EL (cell line): ENCODE measurements at places on chromosomes 1 and 21.
A peak's percentile ranks its signal among the peaks of the same experiment; 100 is the strongest.

DNA sequence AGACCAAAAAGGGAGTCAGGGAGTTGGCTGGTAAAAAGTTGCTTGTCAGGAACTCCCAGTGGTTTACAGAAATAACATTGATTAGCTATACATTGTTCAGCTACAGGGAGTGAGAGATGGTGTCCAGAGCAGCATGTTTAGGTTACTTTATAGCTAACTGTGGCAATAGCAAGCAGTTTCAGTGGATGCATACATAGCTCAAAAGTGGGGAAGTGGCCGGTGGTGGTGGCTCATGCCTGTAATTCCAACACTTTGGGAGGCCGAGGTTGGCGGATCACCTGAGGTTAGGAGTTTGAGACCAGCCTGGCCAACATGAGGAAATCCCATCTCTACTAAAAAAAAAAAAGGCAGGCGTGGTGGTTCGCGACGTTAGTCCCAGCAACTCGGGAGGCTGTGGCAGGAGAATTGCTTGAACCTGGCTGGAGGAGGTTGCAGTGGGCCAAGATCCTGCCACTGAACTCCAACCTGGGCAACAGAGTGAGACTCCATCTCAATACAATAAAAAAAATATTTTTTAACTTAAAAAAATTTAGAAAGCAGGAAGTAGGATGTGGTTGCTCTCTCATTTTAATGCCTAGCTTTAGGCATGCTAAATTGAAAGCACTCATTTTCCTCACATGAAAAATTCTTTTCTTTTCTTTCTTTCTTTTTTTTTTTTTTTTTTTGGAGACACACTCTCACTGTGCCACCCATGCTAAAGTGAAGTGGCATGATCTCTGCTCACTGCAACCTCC lies 109.7 kb downstream of the PPIAL4G start:
- DNase-seq = no peak

DNA sequence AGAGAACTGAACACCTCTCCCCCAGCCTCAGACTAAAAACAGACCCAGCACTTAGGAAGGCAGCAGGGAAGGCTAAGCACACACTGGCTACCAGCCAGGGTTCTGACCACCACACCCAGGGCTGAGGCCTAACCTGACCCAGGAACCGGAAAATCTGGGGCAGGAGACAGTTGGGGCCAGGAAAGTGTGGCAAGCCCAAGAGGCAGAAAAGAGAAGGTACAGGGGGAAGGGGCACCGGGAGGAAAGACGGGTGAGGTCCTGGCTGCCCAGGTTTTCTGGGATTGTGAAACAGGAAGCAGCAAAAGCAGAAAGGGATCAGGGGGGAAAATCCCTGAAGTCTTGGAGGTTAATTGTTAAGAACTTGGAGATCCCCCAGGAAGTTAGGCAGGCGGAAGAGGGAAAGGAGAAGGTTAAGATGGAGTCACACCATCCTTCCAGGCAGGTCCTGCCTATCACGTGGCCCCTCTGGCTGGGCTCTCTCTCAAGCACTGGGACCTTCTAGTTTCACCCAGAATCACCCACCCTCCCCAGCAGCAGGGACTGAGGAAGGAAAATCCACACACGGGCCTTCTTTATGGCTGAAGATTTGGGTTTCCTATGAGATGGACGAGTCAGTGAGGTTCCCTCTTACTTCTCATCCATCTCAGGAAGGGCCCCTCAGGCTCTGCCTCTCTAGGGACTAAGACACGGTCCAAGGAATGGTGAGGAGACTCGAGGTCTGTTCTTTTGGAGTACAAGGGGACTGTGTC lies 2.6 kb downstream of the HDGF start:
- DNase-seq = peak; percentile 72

- DNase-seq = no peak
Observed at GRCh38 chr1:151729157-151729965, 8.0 kb downstream of the RIIAD1 start.

DNA sequence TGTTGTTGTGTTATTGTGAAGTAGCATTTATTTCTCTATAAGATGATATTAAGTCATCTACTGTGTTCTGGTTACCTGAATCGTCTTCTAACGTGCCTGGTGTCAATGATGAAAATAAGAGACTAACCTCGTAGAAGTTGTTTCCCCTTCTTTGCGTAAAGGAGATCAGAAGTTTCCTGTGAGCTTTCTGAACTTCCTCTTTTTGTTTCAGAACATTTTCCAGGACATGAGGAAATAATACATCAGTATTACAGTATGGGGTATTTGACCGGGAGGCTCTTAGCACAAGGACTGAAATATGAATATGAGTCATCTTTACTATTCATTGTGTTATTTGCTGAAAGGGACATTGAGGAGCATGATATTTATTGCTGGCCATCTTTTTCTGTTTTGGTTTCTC lies 1.3 kb downstream of the ST6GALNAC3 start:
- no peak for DNase-seq

- no peak for DNase-seq
Observed at GRCh38 chr1:42152907-42153600, at the start of gene GUCA2B. Gene GUCA2B, plus strand, starts transcription at chr1:42153410. Its CDS starts 41 bp downstream, at chr1:42153451.

GRCh38 chr21:34871026-34871908 lies 177.8 kb downstream of the RUNX1 start:
- no peak for DNase-seq

GRCh38 chr1:166165661-166166328 lies 1.0 kb downstream of the FAM78B start:
- DNase-seq = no peak

GRCh38 chr21:45366931-45367401 lies 38.0 kb upstream of the COL18A1 start:
- DNase-seq = peak; percentile 98

DNA sequence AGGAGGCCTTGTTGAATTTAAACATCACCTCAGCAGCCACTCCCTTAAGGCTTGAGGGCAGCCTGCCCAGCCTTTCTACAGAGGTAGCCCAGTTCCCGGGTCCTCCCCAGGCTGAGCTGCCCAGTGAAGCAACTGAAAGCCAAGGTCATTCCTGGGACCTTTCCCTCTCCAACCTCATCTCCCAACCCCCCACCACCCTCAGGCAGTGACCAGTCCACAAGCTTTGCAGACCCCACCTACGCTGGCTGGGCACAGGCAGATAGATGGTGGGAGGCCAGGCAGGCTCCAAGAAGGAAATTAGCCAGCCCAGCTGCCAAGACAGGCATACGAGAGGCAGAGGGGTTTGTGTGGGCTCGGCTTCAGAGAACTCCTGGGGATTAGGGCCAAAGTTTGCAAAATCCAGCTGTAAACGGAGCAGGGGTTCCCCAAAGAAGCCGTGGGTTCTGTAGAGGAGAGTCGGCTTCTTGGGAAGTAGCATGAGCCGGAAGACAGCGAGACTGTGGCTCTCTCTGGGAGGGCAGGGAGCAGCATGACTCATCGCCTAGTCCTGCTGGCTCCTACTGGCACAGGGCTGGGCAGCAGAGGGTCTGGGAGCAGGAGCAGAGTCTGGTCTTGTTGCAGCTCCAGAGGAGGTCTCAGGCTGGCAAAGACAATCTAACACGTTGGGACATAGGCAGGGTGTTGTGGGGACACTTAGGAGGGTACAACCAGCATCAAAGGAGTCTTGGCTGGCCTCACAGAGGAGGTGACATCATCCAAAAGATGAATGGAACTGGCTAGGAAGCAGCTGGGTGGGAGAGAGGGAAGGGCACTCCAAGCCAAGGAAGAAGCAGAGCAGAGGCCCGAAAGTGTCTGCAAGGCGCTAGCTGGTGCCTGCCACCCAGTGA lies 2.8 kb upstream of the ZC3H12A start:
- DNase-seq = peak; percentile 92

- peak; percentile 93 for DNase-seq
Observed at GRCh38 chr1:94971491-94971924, 44.6 kb upstream of the CNN3 start.

GRCh38 chr1:201702936-201703335 lies 126.0 kb upstream of the IPO9 start:
- no peak for DNase-seq

GRCh38 chr1:21626921-21627339 lies 42.2 kb downstream of the RAP1GAP start:
- DNase-seq = peak; percentile 33

DNA sequence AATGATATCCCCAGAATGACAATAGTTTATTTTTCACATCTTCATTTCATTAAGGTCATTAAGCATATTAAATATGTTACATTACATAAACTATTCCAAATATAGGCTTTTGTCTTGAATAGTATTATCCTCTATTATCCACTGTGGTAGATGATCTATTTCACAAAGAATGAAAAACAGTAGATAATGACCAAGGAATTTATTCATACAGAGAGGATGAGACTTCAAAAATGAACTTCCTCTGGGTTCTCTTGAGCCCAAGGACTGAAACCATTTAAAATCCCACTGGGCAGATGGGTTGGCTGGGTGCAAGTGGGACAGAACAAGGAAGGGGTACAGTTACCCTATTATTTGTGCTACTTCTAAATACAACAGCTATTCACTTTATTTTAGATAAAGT lies 33.0 kb downstream of the PTPN14 start:
- peak; percentile 69 for DNase-seq

DNA sequence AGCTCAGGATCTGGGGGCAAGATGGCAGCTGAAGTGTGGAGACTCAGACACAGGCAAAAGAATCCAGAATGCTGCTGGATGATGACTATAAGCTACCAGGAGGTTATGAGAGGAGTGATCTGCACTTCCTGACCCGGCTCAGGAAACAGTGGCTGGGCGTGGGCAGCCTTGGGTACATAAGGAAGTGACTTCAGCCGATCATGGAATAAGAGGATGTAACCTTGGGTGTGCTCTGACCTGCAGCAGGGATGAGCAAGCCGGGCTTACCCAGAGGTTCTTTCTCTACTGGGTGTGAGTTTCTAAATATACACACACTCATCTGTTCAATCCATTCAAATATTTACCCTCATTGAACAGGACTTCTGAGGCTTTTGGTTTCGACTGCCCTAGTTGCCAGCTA lies 62.7 kb downstream of the CD34 start:
- DNase-seq = peak; percentile 91

DNA sequence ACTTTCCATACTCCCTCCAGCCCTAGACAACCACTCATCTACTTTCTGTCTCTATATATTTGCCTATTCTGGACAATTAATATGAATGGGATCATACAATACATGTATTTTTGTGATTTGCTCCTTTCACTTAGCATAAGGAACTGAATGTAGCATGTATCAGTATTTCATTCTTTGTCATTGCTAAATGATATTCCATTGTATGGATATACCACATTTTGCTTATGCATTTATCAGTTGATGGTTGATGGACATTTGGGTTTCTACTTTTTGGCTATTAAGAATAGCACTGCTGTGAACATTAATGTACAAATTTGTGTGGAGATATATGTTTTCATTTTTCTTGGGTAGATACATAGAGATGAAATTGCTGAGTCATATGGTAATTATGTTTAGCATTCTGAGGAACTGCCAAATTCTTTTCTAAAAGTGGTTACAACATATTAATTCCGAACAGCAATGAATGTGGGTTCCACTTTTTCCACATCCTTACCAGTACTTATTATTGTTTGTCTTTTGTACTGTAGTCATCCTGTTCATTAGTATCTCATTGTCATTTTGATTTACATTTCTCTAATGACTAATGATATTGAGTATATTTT lies 121.0 kb downstream of the LRRC40 start:
- DNase-seq = peak; percentile 63

GRCh38 chr1:45012639-45013278 lies 705 bp downstream of the UROD start:
- DNase-seq = peak; percentile 79

- DNase-seq = peak; percentile 48
Observed at GRCh38 chr1:156368889-156369684, at the start of gene RHBG. Gene RHBG, plus strand, starts transcription at chr1:156369211. Its CDS starts 39 bp downstream, at chr1:156369250.

DNA sequence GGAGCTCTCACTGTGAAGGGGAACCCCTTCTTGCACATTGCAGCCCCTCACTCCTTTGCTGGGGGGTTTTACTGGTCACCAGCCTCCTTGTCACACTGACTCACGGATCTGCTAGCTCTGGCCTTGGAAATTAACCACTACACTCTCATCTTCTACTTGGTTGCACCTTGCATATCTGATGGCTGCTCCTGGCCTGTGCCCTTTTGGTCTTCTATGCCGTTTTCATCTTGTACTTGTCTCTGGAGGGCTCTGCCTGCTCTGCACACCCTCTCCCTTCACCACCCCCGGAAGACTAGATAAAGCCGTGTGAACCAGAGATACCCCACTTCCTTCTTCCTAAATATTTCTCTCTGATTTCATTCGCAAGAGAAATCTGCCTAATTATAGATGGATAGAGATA lies 44.6 kb downstream of the CD247 start:
- DNase-seq = no peak

DNA sequence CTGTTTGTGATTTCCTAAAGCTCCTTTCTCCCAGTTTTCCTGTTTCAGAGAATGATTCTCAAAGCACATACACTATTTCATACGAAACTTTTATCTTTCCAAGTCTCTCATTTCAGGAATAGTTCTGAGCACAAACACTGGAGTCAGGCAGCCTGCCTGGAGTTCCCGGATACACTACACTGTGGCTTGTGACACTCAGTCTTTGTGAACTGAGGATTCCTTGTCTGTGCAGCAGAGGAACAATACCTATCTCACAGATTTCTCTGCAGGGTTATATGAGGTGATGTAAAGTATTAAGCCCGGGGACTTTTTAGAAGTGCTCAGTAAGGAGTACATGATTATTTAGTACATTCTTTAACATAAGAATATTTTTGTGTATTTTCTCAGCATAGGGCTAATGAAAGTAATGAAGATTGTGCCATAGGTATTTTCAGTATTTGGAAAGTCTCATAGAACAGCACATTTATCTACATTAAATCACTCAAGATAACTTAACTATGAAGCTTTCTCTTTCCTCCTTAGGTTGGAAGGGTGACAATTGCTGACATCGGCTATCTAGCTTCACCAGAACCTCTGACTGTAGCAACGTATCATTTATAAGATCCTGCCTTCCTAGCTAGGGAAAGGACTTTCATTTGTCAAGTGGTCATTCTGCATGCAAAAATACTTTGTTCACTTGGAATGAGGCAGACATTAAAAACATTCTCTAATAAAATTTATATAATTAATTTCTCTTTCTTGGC lies 12.9 kb downstream of the GBP2 start:
- DNase-seq = no peak

DNA sequence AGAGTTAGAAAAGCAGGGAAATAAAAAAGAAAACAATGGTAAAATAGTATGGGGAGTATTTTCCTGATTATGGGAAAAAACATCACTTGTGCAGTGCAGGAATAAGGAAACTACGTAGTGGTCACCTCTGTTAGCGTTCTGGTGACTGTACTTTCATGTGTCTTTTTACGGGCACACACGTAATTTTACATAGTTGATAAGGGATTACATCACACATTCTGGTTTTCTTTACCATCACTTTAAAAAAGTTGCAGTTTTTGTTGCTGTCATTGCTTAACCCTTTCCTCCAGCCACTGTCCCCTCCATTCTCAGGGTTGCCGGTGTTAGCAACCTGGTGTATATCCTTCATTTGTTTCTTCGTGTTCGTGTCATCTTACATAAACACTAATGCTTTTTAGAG lies 35.1 kb downstream of the CNIH3 start:
- no peak for DNase-seq
